ENCODE measurements at places on chromosomes 7 and 10. TPM values are rescaled to one million over a fixed set of nuclear protein-coding genes. Genes with fewer than 3 reads are reported as not detected.

The CDHR3 gene
- 10.3 TPM for total RNA-seq

The RAMP3 gene
- total RNA-seq = not detected

GRCh38 chr10:33227489-33227888, 107.0 kb downstream of the NRP1 start:
- no peak for DNase-seq

DNA sequence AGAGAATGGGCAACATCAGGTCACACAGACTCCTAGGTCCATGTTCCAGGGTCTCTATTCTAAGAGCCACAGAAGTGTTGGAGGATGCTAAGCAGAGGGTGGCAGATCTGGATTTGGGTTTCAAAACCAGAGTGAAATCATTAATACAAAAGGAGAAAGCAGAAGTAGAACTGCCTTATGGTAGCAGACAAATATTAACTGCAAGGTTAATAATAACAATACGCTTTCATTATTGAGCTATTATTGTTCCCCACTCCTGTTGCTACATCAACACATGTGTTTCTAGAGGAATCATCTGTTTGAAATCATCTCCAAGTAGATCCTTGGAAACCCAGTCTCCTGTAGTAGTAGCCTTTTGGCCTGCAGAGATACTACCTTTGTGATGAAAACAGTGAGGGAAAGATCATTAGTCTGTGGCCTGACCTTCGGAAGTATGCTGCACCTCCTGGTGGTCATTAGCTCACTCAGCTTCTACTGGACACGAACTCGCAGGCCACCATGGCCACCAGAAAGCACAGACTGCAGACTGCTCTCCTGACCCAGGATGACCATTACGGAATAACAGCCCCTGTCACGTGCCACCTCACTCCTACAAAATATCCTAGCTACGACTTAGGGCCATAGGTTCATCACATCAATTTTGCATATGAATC, 84.6 kb downstream of the XPNPEP1 start:
- no peak for DNase-seq

DNA sequence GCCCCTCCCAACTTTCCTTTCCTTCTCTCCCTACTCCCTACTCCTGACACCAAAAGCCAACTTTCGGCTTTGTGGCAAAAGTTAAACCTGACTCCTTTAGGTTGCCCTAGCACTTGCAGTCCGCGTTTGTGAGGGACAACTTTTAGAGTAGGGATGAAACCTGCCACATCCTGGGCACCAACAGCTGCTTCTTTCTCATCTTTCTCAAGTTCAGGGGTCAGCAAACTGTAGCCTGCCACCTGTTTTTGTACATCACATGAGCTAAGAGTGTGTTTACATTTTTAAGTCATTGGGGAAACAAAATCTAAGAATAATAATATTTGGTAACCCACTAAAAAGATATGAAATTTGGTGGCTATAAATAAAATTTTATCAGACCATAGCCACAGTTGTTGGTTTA, 660.6 kb downstream of the KCNMA1 start:
- no peak for DNase-seq

DNA sequence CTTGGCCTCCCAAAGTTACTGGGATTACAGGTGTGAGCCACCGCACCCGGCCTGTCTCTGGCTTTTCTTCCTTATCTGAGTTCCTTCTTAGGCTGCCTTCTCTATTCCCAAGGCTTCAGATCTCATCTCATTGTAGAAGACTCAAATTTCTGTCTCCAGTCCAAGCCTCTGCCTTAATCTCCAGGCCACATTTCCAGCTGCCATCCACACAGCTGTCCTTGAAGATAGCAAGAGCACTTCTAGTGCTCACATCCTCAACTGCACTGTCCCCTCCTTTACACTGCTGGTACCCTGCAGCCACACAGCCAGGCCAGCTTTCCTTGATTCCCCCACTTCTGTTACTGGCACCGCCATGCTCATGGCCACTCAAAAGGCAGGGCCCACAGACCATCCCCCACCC, 35.6 kb downstream of the POLL start:
- no peak for DNase-seq

The ZNF736 gene
- total RNA-seq = 30.8 TPM

- no peak for DNase-seq
Measured at GRCh38 chr7:36130236-36130945, 22.7 kb upstream of the EEPD1 start.

The FBXO24 gene
- 0.66 TPM for total RNA-seq

GRCh38 chr7:115052706-115053105, 130.8 kb downstream of the MDFIC start:
- DNase-seq = no peak

GRCh38 chr7:84216472-84216871, 21.9 kb upstream of the SEMA3A start:
- DNase-seq = no peak

GRCh38 chr7:132145466-132145865, 430.8 kb downstream of the PLXNA4 start:
- no peak for DNase-seq

The SUGCT gene
- total RNA-seq = 0.95 TPM

GRCh38 chr10:815338-816090, 116.0 kb downstream of the LARP4B start:
- no peak for DNase-seq

The UNC5B gene
- 0.03 TPM for total RNA-seq

DNA sequence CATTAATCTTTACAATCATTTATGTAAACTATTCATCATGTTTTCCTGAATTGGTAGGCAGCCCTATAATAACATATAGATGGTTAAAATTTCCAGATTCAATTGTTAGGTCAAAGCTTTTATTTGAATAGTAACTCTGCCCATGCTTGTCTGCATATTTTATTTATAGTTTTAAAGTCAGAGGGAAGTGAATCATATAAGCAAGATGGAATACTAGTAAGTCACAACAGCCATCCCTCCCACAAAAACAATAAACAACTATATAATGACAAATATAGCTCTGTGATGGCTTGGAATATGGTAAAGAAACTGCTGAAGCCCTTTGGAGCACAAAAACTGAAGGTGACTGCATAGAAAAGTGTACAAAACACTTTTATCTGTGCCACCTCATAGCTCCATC, 156.3 kb upstream of the TMEM106B start:
- DNase-seq = no peak

DNA sequence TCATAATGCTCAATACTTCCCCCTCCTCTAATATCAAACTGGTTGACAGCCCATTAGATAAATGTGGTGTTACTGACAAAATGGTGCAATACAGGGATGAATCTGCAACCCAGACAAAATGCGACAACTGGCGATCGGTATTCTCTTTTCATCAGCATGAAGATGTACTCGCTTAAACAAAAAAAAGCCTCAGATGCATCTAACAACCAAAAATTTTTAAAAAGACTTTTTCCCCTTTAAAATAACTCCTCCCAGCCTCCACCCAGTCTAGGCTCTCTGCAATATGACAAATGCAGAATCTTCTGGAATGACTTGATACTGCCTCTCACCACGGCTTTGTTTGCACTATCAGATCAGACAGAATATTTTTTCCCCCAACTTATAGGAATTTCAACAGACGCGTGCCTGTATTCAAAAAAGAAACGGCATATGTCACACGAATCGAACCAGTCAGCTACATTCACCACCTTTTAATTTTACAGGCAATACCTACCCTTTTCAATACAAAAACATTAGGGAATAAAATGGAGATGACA, 1.2 kb downstream of the YWHAG start:
- DNase-seq = no peak

- DNase-seq = no peak
Measured at GRCh38 chr7:24419077-24419476, 135.1 kb downstream of the NPY start.

GRCh38 chr7:107091306-107091705, 46.8 kb downstream of the PRKAR2B start:
- no peak for DNase-seq

The FAM200A gene
- 1.5 TPM for total RNA-seq

DNA sequence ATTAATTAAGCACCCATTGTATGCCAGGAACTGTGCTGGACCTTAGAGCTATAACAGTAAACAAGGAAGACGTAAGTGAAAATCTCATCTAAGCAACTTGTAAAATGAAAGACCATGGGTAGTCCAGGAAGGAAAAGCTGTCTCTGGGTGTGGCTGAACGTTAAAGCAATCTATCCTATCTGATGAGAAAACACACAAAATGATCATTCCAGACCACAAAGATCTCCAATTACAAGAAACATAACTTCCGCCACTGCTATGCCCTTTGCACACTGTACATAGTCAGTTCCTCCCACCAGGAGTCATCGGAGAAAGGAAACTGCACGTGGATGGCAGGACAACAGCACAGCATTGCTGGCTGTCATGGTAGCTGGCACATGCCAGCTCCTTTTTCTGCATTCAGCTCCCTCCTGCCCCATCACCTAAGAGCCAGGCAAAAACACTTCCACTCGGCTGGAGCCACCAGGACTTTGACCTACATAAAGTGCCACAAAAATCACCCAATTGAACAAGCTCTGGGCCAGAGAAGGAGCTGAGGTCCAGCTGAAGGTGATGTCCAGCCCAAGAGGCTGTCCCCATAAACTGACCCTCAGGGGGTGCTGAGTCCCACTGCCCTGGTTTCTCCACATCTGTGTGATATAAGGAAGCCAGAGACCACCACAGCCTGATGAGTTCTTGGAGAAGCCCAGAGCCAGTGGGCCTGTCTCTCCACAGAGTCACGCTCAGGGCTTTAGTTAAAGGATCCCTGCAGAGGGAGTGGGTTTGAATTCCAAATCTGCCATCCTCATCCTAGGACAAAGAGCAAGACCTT, 56.4 kb downstream of the STEAP1B start:
- no peak for DNase-seq

GRCh38 chr7:41118486-41118885, 584.4 kb downstream of the INHBA start:
- no peak for DNase-seq

The SRRT gene
- total RNA-seq = 382 TPM

The RPEL1 gene
- not detected for total RNA-seq

DNA sequence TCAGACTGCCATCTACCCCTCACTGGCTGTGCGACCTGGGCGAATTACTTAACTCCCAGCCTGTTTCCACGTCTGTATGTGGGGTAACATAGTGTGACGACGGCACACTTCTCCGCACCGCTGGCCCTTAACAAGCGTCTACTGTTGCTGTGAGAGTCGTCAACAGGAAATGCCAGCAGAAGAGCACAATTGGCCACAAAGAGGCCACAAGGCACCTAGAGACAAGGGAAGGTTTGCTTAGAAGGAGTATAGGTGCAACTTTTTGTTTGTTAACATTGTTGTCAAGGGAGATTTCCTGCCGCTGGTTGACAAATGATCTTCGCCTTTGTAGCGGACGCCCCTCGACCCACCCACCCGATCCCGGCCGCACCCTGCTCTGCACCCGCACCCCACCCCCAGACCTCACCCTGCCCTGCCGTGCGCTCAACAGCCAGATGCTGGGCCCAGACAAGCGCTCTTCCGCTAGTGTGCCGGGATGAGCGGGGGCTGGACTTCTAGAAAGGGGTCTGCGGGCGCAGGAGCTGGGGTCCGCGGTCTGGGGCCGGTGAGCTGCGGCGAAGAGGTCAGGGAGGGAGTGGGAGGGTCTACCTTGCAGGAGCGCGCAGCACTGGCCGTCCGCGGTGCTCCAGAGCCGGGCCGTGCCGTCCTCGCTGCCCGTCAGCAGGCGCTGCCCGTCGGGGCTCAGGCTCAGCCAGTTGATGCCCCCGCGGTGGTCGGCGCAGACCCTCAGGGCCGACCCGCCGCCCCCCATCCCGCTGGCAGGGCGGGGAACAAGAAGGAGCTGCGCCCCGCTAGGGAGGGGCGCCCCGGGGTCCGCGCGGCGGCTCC, 785 bp downstream of the WDR86 start:
- DNase-seq = peak; percentile 72

GRCh38 chr10:8043569-8044306, 10.8 kb upstream of the GATA3 start:
- peak; percentile 44 for DNase-seq

The CALY gene
- 3.8 TPM for total RNA-seq

Measured in CD4-positive, alpha-beta T cell (primary cell).